SJSA1 (cell line): ENCODE measurements at places on chromosomes 5 and 9. TPM values are rescaled to one million over a fixed set of nuclear protein-coding genes. Genes with fewer than 3 reads are reported as not detected.

- no peak for DNase-seq
These were observed 30.3 kb downstream of the ADAMTS6 start for GRCh38 chr5:65451436-65451835.

- no peak for DNase-seq
These were observed 54.1 kb upstream of the STK32A start for GRCh38 chr5:147180751-147181150.

Gene IRGM
- not detected in 2 replicates for total RNA-seq

Gene CCNJL
- total RNA-seq, result 12.9 and 14.9 TPM in 2 replicates

Gene PRRX2
- 9.8 and 14.0 TPM in 2 replicates for total RNA-seq

Gene GAS1
- 2.3 and 3.7 TPM in 2 replicates for total RNA-seq

- DNase-seq, result no peak
These were observed 845 bp upstream of the SLC46A2 start for GRCh38 chr9:112891521-112891920.

DNA sequence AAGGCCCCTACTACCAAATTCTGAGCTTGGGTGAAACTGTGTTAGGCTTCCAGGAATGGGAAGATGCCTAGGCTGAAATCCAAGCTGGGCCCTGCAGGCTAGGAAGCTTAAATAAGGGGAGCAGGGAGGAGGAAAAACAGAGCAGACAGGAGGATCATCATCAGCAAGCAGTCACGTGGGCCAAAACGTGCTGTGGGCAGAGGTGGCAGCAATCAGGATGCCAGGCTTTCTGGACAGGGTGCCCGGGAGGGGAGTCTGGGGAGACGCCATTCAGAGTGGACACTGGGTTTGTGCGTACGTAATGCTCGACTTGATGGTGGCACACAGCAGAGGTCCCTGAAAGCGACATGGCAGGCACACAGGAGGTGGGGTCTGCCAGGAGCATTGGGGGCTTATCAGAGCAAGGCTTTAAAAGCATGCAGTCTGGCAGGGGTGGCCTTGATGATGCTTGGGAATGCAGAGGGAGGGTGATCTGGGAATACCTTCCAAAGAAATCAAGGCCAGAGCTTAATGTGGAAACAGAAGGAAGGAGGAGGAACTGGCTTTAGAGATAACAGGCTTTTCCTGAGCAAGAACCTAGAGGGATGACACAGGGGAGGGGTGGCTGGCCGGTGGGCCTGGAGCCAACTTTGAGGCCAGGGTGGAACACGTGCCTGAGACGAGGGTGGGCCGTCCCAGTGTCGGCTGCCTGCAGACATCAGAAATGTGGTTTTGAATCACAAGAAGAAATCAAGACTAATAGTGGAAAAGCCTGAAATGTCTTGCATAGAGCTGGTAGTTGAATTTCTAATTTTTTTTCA lies 212.5 kb downstream of the GADD45G start:
- DNase-seq, result no peak

Gene PANK3
- total RNA-seq, result 77.0 and 105 TPM in 2 replicates

DNA sequence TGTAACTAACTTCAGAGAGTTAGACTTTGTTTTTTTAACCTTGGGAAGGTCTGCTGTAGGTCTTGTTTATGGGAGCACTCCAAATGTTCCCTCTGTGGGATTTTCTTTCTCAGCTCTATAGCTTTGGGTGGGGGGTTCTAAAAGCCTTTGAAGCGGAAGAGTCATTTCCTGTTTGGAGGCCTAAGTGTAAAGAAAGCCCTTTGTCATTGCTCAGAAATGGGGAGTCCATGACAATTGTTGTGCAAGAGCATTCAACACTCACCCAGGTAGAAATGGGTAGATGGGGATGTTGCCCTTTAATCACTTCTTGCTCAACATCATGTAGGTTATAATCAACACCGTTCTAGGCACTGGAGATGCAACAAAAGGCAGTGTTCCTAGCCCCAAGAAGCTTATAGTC lies 30.3 kb upstream of the MAST4 start:
- DNase-seq, result no peak

DNA sequence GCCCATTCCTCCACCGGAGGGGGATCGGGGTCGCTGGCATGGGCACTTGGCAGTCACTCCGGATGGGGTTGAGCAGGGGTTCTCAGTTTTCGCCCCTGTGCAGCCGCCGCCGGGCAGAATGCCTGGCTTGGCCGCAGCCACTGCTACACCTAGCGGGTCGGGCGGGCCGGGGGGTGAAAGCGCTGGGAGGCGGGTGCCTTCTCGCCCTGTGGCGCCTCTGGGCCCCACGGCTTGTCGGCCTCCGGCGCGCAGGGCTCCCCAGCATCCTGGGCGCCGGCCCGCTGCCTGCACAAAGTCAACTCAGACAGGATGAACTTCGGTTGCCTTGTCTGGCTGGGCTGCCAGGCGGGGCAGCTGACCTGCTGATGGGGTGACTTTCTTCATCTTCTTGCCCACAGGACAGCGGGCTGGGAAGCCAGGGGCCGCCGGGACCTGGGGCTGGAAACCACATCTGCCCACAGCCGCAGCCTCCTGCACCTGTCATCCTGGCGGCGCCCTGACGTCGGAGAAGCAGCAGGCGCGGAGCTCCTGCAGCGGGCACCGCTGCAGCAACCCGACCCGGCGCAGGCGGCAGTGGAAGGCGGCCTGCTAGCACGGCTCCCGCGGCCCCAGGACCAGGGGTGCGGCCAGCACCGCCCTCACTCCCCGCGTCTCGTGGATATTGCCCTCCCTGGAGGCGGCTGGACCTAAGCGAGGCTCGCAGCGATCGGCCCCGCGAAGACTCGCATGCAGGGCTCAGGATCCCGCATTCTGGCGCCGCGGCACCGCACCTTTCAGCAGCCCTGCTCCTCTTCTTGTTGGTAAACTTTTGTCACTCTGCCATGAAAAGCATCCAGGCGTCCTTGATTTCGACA lies 1.3 kb upstream of the ANKRD18A start:
- no peak for DNase-seq

- no peak for DNase-seq
These were observed 216.2 kb downstream of the ENC1 start for GRCh38 chr5:74424162-74424868.

DNA sequence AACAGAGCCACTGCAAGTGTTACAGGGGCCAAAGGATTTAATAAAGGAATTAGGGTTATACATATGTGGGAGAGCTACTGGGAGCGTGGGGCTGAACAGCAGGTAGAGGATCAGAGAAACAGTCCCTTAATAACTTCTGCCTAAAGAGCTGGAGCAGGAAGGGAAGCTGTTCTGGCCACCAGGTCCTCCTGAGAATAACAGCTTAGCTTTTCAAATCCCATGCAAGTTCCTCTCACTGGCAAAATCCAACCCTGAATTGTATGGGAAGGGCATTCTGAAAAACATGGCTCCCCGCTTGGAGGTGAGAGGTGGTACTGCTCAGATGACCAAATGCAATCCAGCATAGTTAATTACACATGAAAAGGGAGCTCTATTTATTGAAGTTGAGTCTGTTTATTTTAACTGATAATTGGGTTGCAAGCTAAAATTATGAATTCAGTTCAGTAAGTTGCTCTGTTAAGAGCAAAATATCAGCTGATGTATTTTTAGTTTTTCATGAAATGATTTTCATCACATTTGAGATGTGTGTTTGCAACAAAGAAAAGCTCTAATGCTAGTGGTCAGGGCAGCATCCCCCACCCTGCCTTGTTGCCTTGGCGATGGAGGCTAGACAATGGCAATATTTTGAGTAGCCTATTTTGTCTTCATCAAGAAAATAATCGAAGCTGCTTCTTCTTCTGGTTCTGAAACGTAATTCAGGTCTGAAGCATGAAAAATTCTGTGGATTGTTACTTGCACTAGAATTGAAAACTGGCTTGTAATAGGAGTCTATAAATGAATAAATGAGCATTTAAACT lies 58.4 kb upstream of the SH3GL2 start:
- DNase-seq, result no peak

DNA sequence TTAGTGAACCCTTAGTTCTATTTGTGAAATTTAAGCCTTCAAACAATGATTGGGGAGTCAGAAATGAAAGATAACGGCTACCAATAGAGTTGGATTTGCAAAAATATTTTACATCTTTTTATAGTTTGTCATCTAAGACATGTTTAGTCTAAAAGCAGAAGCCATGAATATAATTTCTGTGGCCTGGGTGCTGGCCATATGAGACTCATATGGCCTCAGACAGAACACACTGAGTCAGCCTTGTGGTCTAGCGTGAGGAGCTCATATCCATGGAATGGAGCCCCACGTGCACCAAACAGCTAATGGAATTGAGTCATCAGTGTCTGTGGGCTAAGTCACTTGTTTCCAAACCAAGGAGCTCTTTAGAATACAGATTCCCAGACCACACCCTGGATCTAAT lies 240.7 kb upstream of the NREP start:
- peak; percentile 95 for DNase-seq

DNA sequence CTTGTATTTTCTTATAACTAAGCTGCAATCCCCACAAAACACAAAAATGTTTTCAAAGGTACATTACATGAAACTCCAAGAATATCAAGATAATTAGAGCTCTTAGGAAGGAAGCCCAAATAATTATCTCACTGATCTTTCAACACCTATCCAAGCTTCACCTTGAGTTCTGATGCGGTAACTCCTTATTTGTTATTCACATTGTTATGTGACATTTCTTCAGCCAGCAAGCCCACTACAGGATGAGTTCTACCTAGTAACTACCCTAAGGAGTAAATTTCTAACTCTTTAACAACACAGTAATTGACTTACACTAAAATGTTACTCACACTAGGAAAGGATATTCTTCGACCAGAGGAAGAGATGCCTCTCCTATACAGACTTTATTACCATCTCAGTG lies 9.9 kb downstream of the NR6A1 start:
- no peak for DNase-seq

GRCh38 chr9:81855538-81855937 lies 72.7 kb upstream of the SPATA31D4 start:
- DNase-seq, result peak; percentile 75

Gene SELENOP
- 0.76 TPM in 1 of 2 replicates, not detected in the other for total RNA-seq

Gene TCERG1
- total RNA-seq, result 55.1 and 84.3 TPM in 2 replicates

Gene BTNL9
- total RNA-seq, result not detected in 2 replicates

Gene RNF183
- total RNA-seq, result not detected in 2 replicates

GRCh38 chr5:170540271-170540670 lies 36.5 kb downstream of the KCNIP1 start:
- no peak for DNase-seq

DNA sequence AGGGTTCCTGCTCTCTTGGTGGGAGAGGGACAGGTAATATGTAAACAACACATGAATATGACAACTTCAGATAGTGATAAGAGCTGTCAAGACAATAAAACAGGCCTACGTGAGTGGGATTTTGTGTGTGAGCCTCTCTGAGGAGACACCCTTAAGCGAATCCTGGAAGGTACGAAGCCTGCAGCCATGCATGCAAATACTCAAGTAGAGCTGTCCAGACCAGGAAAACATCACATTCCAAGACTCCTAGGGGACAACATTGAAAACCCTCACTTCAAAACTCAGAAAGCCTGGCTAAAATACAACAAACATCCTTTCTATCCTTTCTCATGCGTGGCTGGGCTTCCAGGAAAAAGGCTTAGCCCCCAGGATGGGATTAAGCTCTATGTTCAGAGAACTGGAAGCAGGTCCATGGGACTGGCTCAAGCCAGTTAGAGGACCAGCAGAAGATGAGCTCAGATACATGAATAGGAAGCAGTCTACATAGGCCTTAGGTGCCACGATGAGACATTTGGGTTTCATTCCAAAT lies 124.8 kb upstream of the IQGAP2 start:
- no peak for DNase-seq
